ENCODE measurements at places on chromosomes 1 and 21. TPM values are rescaled to one million over a fixed set of nuclear protein-coding genes. Genes with fewer than 3 reads are reported as not detected.

Gene ADAMTS4
- total RNA-seq = 4.2 TPM

Gene BCAN
- total RNA-seq = not detected

Gene EIF4G3
- 31.6 TPM for total RNA-seq

Gene B3GALT5
- under 0.01 TPM for total RNA-seq

Gene CAMK2N1
- total RNA-seq = 6.9 TPM

Gene ETV3L
- not detected for total RNA-seq

Gene TRPM2
- total RNA-seq = not detected

Gene EFCAB14
- total RNA-seq = 30.3 TPM

Gene XPR1
- 28.8 TPM for total RNA-seq

Gene DNAJC6
- total RNA-seq = 2.5 TPM

Gene BMP8A
- total RNA-seq = 0.40 TPM

All from aortic smooth muscle cell (primary cell).